ENCODE measurements at places on chromosomes 3 and 15.
A peak's percentile ranks its signal among the peaks of the same experiment; 100 is the strongest.

DNA sequence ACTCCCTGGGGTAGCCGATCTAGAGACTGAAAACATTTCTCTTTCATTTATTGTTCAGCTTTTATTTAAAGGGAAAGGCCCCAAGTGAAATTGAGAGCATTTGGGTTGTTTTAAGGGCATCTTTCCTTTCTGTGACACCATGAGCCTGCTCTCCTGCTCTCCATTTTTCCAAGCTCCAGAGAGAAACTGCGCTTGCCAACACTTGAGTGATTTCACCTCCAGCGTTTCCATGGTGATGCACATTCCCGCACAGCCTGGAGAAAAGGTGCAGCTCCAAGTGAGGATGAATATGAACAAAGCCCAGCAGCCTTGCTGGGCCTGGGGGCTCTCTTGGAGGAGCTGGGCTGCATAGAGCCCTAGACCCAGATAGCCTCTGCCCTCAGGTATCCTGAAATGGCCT, 159.2 kb upstream of the PPP2R3A start:
- no peak overlapping the region for H3K4me3 ChIP-seq
- H3K4me1 ChIP-seq = no peaks in the 10 kb centered on the region
- DNase-seq = peak; percentile 28
- H3K27ac ChIP-seq = no peak overlapping the region
- no peaks in the 10 kb centered on the region for H3K27me3 ChIP-seq
- H3K36me3 ChIP-seq = no peaks in the 10 kb centered on the region

DNA sequence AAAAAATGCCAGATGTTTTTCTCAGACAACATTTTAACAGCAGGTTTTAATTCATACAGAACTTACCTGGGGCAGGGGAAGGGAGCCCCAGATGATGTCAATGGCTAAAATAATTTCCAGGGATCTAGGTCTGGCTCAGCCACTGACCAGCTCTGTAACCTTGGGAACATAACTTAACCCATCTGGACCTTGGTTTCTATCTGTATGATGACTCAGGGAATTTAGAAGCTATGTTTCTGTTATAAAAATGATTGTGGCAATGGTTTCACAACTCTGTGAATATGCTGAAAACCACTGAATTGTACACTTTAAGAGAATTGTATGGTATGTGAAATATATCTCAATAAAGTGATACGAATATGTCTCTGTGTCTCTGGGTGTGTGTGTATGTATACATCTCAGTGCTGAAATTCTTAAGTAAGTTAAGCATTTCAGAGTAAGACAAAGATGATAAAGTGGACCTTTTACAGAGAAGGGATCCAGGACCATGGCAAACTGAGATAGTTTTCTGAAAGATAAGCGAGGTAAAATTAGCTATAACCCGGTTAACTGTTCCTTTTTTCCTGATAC, 2.9 kb downstream of the SH3GL3 start:
- no peaks in the 10 kb centered on the region for H3K36me3 ChIP-seq
- peaks cover 7% of the 10 kb centered on the region for H3K4me1 ChIP-seq
- H3K27ac ChIP-seq = no peak overlapping the region
- peaks cover 45% of the 10 kb centered on the region for H3K27me3 ChIP-seq

DNA sequence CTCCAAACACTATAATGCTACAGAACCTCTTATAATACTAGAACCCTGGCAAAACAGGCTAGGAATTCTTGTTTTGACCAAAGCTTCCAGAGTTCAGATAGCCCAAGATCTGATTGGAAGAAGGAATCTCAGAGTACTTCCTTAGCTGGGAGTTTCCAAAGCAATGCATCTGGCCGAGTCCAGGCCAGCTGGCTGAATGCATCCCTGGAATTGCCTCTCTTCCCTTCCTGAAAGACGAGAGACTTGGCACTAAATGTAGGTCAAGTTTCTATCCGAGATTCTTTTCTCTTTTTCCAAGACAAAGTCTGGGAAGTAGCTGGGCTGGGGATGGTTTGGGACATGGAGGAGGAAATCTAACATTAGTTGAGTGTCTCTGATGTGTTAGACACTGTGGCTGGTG, 68.7 kb upstream of the ADPGK start:
- no peak overlapping the region for H3K4me3 ChIP-seq
- DNase-seq = peak; percentile 14
- H3K27me3 ChIP-seq = peaks cover 24% of the 10 kb centered on the region
- no peaks in the 10 kb centered on the region for H3K36me3 ChIP-seq
- no peak overlapping the region for H3K27ac ChIP-seq

DNA sequence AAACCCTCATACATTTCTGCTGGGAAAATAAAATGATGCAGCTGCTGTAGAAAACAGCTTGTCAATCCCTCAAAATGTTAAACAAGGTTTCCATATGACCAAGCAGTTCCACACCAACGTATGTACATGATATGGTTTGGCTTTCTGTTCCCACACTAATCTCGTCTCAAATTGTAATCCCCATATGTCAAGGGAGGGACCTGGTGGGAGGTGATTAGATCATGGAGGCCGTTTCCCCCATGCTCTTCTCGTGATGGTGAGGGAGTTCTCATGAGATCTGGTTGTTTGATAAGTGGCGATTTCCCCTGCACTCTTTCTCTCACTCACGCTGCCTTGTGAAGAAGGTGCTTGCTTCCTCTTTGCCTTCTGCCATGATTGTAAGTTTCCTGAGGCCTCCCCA, 100.6 kb upstream of the SLC24A5 start:
- H3K27me3 ChIP-seq = no peaks in the 10 kb centered on the region
- no peaks in the 10 kb centered on the region for H3K36me3 ChIP-seq
- H3K4me3 ChIP-seq = no peak overlapping the region
- no peak for DNase-seq
- no peak overlapping the region for H3K27ac ChIP-seq

- no peak overlapping the region for H3K27ac ChIP-seq
- no peaks in the 10 kb centered on the region for H3K27me3 ChIP-seq
- no peak for DNase-seq
These were observed 286.9 kb downstream of the NFKBIZ start for GRCh38 chr3:102136183-102136582.

DNA sequence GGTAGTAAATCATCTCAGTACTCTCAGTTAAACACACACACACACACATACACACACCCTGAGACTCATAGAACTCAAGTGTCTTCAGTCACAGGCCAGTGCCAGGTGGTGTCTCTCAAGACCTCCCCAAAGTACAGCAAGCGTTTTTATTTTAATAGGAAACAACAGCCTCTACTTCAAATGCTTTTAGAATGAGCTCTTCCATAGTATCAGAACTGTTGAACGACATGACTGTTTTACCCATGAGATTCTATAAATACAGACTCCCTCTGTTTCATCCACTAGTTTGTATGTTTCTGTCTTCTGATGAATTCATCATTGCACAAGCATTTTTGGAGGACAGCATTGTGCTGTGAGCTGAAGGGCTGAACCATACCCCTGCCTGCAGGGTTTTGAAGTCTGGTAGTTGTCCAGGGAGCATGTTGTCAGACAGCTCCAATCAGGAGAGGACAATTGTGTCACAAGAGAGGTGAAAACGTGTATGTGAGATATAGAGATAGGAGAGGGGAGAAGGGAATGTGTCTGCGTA, 201.0 kb upstream of the BCL6 start:
- H3K4me3 ChIP-seq = no peak overlapping the region
- H3K27ac ChIP-seq = no peak overlapping the region
- H3K36me3 ChIP-seq = no peaks in the 10 kb centered on the region
- peaks cover 31% of the 10 kb centered on the region for H3K4me1 ChIP-seq
- H3K27me3 ChIP-seq = no peaks in the 10 kb centered on the region

GRCh38 chr3:56366641-56367162, 101.6 kb downstream of the ERC2 start:
- no peak for DNase-seq
- H3K27me3 ChIP-seq = no peaks in the 10 kb centered on the region
- no peak overlapping the region for H3K4me3 ChIP-seq
- H3K27ac ChIP-seq = no peak overlapping the region

DNA sequence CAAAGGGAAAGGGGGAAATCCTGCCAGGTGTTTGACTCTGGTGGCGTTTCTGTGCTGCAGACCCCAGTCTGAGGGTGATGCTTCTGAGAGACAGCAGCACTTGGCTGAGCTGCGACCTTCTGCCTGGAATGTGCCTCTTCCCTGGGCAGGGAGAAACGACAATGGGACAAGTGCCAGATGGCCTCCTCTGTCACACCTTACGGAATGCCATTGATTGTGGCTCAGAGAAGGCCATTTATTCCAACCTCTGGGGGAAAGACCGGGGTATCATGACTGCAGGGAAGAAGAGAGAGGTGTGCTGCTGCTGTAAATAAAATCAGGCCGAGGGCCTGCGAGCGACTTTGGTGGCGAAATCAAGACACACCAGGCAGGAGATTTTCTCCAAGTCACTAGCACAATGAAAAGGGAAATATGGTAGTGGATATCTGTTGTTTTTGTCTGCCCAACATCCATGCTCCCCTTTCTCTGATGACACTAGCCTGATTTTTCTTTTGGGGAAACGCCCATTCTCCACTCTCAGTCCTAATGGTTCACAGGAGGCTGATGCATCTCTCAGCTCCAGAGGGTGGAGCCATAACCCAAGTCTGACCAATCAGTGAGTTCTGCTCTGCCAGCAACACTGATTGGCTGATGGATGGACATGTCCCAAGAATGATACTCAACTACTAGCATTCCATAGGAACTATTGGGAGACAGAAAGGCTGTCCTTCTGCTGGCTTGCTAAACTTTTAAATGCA, 336.1 kb downstream of the FOXP1 start:
- H3K27me3 ChIP-seq = no peaks in the 10 kb centered on the region
- DNase-seq = no peak
- H3K4me1 ChIP-seq = peaks cover 41% of the 10 kb centered on the region
- H3K27ac ChIP-seq = no peak overlapping the region

- no peaks in the 10 kb centered on the region for H3K27me3 ChIP-seq
- no peak overlapping the region for H3K4me3 ChIP-seq
- DNase-seq = no peak
- H3K27ac ChIP-seq = no peak overlapping the region
- H3K4me1 ChIP-seq = no peaks in the 10 kb centered on the region
- H3K36me3 ChIP-seq = no peaks in the 10 kb centered on the region
These were observed 72.3 kb downstream of the CORO2B start for GRCh38 chr15:68650901-68651709.

DNA sequence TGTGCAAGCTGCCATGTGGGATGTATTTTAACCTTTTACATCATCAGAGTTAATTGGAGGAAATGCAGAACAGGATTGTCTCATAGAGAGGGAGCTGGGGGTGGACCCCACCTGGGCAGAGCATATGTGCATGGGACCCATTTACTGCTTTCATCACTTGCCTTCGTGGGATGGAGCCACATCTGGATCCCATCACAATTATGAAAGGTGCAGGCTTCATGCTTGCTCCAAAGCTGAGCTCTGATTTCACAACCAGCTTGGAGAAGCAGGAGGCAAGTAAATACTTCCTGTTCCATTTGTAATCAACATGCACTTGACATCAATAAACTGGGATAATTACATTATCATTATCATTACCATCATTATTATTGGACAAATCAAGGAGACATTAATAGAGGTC, 161.9 kb downstream of the ALDH1A2 start:
- H3K4me3 ChIP-seq = no peak overlapping the region
- no peak overlapping the region for H3K27ac ChIP-seq
- no peak for DNase-seq
- no peaks in the 10 kb centered on the region for H3K4me1 ChIP-seq
- H3K36me3 ChIP-seq = no peaks in the 10 kb centered on the region

- no peak for DNase-seq
- H3K27me3 ChIP-seq = no peaks in the 10 kb centered on the region
- no peaks in the 10 kb centered on the region for H3K36me3 ChIP-seq
- no peak overlapping the region for H3K4me3 ChIP-seq
- H3K4me1 ChIP-seq = peaks cover 12% of the 10 kb centered on the region
These were observed 23.7 kb downstream of the FILIP1L start for GRCh38 chr3:100090669-100091005.

- no peaks in the 10 kb centered on the region for H3K27me3 ChIP-seq
- no peaks in the 10 kb centered on the region for H3K36me3 ChIP-seq
- no peak for DNase-seq
- H3K27ac ChIP-seq = no peak overlapping the region
These were observed 8.3 kb upstream of the SUCLG2 start for GRCh38 chr3:67662733-67663132.

- no peak overlapping the region for H3K4me3 ChIP-seq
- no peak for DNase-seq
- no peaks in the 10 kb centered on the region for H3K36me3 ChIP-seq
- no peak overlapping the region for H3K27ac ChIP-seq
- no peaks in the 10 kb centered on the region for H3K4me1 ChIP-seq
- no peaks in the 10 kb centered on the region for H3K27me3 ChIP-seq
These were observed 614.4 kb upstream of the NR2F2 start for GRCh38 chr15:95715906-95716656.

- no peak for DNase-seq
- no peak overlapping the region for H3K27ac ChIP-seq
- no peaks in the 10 kb centered on the region for H3K27me3 ChIP-seq
- no peaks in the 10 kb centered on the region for H3K4me1 ChIP-seq
These were observed 184.8 kb downstream of the SHQ1 start for GRCh38 chr3:72663429-72663828.

- H3K27me3 ChIP-seq = peaks cover under 1% of the 10 kb centered on the region
- DNase-seq = no peak
- H3K27ac ChIP-seq = no peak overlapping the region
- no peaks in the 10 kb centered on the region for H3K36me3 ChIP-seq
- no peak overlapping the region for H3K4me3 ChIP-seq
- no peaks in the 10 kb centered on the region for H3K4me1 ChIP-seq
These were observed 151.6 kb downstream of the FOXB1 start for GRCh38 chr15:60155661-60156060.

DNA sequence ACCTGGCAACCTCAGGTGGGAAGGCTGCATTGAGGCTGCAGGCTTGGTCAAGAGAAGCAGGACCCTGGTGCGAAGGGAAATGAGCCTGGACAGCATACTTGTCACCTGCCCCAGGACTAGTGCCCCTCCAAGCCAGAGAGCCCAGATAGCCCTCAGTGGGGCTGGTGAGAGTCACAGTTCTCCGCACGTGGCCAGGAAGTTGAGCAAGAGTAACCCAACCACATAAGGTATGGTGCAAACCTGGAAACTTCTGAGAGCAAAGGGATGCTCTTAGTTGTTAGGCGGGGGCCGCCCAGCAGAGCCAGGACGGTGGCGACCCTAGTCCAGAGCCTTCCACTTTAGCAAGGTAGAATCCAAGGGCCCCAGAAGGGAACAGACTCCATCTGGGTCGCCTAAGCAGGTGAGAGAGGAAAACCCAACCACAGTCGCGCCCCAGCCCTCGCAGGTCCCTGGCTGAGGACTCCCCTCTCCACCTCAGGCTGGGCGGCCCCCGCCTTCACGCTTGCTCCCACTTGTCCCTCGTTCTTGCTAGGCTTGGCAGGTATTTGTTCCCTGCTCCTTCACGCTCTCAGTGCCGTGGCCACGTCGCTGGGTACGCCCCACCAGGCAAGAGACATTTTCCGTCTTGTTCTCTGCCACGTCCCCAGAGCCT, 1.1 kb upstream of the VPS18 start:
- no peak for DNase-seq
- peaks cover 23% of the 10 kb centered on the region for H3K36me3 ChIP-seq
- no peak overlapping the region for H3K27ac ChIP-seq
- no peak overlapping the region for H3K4me3 ChIP-seq

- peaks cover 20% of the 10 kb centered on the region for H3K4me1 ChIP-seq
- H3K4me3 ChIP-seq = no peak overlapping the region
- peak; percentile 59 for DNase-seq
- H3K27me3 ChIP-seq = no peaks in the 10 kb centered on the region
These were observed 60.1 kb downstream of the MGLL start for GRCh38 chr3:127762077-127762786.
